ENCODE measurements at places on chromosomes 13 and 19.

- DNase-seq = no peak
Observed at GRCh38 chr19:7734220-7735203, 2.6 kb upstream of the CLEC4G start.

DNA sequence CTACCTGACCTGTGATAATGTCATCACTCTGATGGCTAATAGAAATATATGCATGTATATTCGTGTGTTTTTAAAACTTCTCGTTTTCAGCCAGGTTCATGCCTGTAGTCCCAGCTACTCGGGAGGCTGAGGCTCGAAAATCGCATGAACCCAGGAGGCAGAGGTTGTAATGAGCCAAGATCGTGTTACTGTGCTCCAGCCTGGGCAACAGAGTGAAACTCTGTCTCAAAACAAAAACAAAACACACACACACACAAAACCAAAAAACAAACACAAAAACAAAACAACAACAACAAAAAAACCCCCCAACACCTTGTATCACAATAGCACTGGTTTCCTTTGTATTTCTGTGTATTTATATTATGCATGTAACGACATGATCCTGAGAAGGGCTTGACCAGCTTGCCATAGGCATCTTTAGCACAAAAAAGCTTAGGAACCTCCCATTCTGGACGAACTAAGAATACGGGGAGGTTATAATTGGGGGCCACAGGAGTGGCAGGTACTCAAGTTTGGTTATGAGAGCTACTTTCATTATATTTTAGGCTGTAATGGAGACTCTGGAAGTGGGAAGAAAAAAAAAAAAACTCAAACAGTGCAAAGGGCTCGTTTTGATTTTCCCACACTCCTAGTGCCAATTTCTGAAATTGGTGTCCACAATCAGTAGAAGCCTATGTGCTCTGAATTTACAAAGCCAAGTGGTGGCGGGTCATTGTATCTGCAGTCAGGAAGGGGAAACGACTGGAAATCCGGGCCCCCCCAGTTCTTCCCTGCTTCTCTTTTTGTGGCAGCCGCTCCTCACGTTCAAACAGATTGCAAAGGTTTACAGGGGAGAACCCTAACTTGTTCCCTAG, 1.2 kb upstream of the ACP7 start:
- DNase-seq = no peak

- DNase-seq = no peak
Observed at GRCh38 chr19:52170863-52171320, 529 bp downstream of the ZNF836 start.

GRCh38 chr13:38849315-38849714, 141.3 kb downstream of the STOML3 start:
- DNase-seq = no peak

- no peak for DNase-seq
Observed at GRCh38 chr19:5137114-5137513, 168.2 kb downstream of the KDM4B start.

GRCh38 chr19:33621811-33622504, at the start of gene CHST8:
Gene CHST8 (plus strand): TSS chr19:33621953. CDS start chr19:33689262, 67,309 bp downstream.
- no peak for DNase-seq

- no peak for DNase-seq
Observed at GRCh38 chr13:30196025-30196424, 111.3 kb downstream of the KATNAL1 start.

- DNase-seq = no peak
Observed at GRCh38 chr13:49098771-49099512, 121.2 kb upstream of the MLNR start.

DNA sequence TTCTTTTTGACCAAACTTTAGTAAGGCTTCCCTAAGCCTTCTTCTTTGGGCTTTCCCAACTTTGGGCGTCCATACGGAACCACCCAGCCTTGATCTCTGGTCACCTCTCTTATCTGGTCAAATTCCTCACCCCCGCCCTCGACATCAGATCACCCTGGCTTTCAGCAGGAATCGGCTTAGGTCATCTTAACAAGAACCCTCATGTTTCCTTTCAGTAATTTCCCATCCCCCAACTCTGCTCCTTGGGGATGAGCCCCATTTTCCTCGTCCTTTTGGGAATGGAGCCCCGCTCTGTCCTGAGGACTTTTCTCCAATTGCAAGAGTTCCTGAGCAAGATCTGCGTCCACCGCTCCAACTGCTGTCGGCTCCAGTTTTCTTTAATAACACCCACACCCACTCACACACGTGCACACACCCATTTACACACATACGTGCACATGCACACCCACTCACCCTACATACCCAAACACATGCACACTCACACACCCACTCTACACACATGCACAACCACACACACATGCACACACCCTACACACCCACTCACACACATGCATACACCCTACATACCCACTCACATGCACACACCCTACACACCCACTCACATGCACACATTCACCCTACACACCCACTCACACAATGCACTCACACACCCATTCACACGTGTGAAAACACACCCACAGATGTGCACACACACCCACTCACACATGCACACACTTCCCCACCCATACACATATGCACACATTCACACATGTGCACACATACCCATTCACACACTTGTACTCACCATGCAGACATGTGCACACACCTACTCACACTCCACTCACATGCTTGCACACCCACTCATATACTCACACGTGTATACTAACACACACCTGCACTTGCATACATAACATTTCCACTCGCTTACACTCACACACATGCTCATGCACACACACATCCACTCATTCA, 87.0 kb upstream of the TM9SF2 start:
- DNase-seq = no peak

DNA sequence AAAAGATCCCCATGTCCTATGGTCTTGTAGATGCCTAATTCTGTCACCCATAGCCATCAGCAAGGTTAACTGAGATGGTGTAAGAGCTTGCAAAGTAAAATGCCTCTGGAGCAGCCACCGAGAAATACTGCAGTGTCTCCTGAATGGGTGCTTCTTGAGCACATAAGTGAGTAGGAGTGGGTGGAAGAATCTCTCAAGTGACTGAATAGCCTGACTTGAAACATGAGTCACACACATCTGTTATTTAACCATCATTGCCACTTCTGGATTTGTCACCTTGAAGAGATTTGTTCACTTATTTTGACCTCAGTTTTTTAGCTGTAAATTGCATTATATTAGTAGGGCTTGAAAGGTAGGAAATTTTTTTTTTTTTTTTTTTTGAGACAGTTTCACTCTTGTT, 2.3 kb downstream of the ZNF714 start:
- DNase-seq = no peak

- DNase-seq = no peak
Observed at GRCh38 chr19:47027586-47028088, 8.0 kb downstream of the NPAS1 start.

- DNase-seq = no peak
Observed at GRCh38 chr19:10854350-10855089, 6.3 kb downstream of the C19orf38 start.

- no peak for DNase-seq
Observed at GRCh38 chr13:105608104-105608503, 927.4 kb downstream of the EFNB2 start.

DNA sequence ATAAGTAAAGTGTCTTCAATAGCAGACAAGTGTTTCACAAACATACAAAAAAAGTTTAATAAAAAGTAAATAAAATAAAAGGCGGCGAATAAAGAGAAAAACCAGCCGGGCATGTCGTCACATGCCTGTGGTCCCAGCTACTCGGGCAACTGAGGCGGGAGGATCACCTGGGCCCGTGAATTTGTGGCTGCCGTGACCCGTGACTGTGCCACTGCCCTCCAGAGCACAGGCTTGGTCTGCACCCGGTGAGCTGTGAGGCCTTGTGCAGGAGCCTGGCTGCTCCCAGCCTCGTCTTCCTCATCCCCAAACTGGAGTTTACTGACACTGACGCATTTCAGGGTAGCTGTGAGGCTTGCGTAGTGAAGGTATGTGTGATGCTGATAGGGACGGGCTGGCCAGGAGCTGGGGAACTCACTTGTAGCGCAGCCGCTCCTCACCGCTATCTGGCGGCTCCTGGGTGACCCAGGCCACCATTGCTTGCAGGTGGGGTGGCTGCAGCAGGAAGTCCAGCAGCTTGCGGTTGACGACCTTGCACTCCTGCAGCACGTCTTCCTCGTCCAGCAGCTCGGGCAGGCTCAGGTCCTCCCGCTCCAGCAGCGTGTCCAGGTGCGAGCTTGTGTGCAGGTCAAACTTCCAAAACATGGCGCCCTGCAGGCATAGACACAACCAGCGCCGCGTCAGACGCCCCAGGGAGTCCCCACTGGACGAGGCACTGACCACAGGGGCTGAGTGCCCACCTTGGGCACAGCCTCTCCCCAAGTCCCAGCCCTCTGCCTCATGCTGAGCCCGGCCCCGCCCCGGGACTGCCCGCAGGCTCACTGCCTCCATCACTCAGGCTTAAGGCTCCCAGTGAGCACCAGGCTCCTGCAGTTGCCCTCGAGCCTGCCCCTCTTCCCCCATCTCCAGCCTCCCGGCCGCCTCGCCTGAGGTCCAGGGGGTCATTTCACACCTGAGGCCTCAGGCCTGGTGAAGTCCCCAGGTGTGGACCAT, 12.1 kb downstream of the PPP6R1 start:
- DNase-seq = no peak

DNA sequence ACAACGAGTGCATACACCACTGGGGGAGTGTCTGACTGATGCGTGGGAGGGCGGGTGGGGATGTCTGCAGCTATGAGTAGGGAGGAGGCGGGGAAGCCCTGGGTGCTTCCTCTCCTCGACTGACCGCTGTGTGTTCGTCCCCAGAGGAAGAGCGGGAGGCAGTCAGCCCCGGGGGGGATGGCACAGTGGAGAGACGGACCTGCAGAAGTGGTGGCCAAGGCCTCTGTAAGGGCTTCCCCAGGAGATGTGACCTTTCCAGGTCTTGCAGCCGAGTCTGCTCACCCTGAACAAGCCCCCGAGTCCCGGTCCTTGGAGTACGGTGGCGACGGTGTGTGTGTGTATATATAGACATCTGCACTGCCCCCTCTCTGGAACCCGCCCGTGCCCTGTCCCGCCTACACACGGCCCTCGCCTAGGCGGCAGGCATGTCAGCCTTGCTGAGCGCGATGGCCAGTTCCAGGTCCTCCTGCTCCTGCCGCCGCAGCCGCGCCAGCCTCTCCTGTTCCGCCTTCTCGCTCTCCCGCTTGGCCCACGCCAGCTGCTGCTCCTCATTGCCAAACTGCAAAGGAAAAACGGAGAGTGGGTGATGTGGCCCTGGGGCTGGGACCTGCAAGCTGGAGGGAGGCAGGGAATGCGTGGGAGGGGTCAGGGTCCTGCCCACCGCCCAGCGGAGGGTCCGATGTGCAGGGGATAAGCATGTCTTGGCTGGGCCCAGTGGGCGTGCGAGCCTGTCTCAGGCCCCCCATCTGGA, 30.8 kb downstream of the KLF2 start:
- DNase-seq = no peak

DNA sequence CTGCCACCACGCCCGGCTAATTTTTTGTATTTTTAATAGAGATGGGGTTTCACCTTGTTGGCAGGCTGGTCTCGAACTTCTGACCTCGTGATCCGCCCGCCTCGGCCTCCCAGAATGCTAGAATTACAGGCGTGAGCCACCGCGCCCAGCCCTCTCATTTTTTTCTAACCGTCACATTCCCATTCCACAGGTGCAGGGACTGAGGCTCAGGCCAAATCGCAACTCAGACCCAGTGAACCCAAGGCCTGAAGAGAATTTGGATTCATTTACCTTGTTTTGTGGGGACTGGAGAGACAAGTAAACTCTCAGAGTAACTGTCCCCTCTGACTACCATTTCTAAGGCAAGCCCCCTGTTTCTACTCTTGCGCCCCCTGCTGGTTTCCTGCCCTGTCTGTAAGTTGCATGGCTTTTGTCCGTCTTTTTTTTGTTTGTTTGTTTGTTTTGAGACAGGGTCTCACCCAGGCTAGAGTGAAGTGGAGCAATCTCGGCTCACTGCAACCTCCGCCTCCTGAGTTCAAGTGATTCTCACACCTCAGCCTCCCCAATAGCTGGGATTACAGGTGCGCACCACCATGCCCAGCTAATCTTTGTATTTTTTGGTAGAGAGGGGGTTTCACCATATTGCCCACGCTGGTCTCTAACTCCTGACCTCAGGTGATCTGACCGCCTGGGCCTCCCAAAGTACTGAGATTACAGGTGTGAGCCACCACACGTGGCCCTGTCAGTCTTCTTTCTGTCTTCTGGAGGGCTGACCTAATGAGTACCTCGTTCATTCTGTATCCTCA, 2.3 kb upstream of the STRN4 start:
- DNase-seq = peak; percentile 75

- DNase-seq = no peak
Observed at GRCh38 chr13:45630791-45631190, 15.3 kb upstream of the ERICH6B start.

- DNase-seq = no peak
Observed at GRCh38 chr13:23609414-23609760, 39.2 kb downstream of the TNFRSF19 start.

DNA sequence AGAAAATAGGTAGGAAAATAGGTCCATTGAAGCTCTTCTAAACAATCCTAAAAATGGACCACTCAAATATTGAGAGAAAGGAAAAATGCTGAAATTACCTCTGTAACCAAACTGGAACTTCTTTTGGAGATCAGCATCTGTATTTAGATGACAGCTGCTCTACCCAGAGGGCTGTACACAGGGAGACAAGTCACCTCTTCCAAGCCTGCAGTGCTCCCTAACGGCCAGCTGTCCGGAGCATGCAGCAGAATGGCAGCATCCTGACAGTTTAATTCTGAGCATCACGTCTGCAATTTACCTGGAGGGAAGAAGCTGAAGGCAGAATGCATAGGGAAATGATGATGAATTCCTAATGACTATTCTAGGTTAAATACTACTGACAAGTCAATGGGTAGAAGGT, 62.8 kb upstream of the DIAPH3 start:
- DNase-seq = no peak

GRCh38 chr13:46181840-46182490, at the start of gene LCP1:
Gene LCP1 (minus strand): TSS chr13:46182177. CDS start chr13:46159662, 22,515 bp downstream.
- DNase-seq = peak; percentile 46

DNA sequence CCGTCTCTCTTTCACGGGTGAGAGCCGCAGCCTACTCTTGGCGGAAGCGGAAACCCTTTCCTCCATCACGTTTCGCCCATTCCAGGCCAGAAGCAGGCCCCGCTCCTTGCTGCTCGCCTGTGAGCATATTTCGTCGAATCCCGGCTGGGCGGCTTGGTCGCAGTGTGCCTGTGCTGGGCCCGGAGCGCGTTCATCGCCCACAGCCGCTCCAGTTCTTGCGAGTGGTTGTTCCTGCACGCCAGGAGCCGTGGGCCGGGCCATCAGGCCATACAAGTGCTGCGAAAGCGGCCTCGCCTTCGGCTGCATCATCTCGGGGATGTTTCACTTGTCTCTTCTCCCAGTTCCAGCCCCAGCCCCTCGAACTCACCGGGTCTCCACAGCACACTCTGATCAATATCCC, 65.0 kb downstream of the ZNF627 start:
- no peak for DNase-seq

DNA sequence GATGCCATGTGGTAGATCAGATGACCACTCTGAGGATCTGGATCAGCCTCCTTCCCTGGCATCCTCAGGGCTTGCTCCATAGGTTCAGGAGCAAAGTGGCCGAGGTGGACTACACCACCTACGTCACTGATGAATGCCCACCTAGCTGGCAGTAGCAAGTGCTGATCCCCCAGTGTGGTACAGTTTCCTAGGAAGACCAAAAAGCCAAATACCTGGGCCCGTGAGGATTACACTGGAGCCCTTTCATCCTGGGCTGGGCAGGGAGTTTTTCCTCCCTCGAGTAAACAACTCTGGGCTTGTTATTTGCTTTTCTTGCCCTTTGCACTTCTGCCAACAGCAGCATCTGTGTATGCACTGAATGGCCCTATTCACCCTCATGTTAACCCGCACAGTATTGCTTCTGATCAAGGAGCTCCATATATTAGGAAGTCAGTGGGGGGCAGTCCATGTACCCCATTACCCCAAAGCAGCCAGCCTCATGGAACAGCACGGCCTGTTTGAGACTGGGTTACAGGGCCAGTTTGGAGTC, 3.3 kb upstream of the MYADM start:
- DNase-seq = no peak

All from activated CD4-positive, alpha-beta T cell treated with anti-CD3 and anti-CD28 coated beads for 24 hours (primary cell).